Ovary (tissue), 10 donors: ENCODE measurements at places on chromosomes 4 and X. TPM values are rescaled to one million over a fixed set of nuclear protein-coding genes. Genes with fewer than 3 reads are reported as not detected.

Gene CTAG2
- polyA plus RNA-seq = 6.8 TPM

Gene MAGED4
- polyA plus RNA-seq = 21.6 TPM

Gene TSPAN7
- polyA plus RNA-seq = 33.1 TPM

Gene TLR2
- 2.0 TPM for polyA plus RNA-seq

Gene GAGE12E
- not detected for polyA plus RNA-seq

Gene LRAT
- 1.2 TPM for polyA plus RNA-seq

Gene GRIA3
- polyA plus RNA-seq = 4.2 TPM

Gene RBM10
- 12.0 TPM for polyA plus RNA-seq
